ENCODE measurements at places on chromosomes 4 and X.

- no peak for DNase-seq
Observed at GRCh38 chr4:26860922-26861433, 337 bp downstream of the STIM2 start.

DNA sequence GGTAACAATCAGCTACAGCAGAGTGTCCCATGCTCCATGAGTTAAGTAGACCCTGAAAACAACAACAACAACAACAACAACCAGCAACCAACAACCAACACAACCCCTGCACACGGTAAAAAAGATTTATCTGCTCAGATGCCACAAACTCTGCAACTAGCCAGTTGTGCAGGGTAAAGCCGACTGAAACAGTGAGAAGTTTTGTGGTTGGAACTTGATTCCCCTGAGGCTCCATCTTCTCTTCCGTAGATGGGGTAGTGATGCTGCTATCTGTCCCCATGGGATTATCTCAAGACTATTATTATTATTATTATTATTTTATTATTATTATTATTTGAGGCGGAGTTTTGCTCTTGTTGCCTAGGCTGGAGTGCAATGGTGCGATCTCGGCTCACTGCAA lies 50.6 kb upstream of the RAPGEF2 start:
- no peak for DNase-seq

- no peak for DNase-seq
Observed at GRCh38 chr4:105741548-105741947, 33.0 kb downstream of the GSTCD start.

- DNase-seq: no peak
Observed at GRCh38 chrX:130120321-130120731, 10.0 kb upstream of the ELF4 start.

DNA sequence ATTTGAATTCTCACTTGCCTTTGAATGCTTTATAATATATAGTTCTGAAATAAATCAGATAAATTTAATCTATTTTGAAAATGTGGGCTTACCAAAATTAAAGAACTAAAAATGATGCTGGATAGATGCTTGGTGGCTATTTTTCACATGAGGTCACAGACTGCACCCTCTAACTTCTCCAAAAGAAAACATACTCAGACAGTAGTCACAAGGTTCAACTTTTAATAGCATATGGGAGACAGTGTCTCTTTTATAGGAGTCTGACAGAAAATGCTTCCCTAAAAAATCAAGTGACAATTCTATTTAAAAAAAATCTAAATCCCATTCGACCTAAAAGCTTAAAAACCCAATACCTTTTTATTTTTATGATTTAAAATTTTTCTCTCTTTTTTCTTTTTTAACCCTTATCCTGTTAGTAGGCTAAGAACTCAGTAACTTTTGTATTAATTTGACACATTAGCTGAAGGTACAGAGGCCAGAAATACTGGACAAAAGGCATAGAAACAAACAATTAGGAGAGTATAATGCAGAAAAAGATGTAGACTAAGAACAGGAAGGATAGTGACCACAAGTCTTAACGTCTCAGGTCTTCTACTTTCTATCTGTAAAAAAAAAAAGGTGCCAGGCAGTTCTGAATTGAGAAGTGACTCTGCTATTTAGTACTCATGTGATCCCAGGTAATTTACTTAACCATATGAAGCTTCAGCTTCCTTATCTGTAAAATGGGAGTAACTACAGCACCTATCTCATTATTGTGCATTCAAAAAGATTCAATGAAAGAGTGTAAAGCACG lies 7.6 kb downstream of the TIGD4 start:
- DNase-seq: no peak

DNA sequence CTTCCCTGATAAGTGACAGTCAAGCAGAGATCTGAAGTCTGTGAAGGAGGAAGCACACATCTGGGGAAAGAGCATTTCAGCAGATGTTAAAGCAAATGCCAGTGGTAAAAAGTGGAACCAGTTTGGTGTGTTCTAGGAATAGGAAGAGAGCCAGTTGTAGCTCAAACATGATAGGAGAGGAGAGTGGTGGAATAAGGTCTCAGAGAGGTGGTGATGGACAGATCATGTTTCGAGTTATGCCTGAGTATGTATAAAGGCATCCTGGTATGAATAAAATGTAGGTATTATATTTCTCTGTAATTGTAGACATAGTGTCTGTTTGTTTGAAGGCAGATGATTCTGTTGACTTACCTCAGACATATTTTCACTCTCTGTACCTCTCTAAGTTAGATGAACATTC lies 89.1 kb downstream of the LARP7 start:
- DNase-seq: no peak

- no peak for DNase-seq
Observed at GRCh38 chrX:13360146-13360545, 40.3 kb upstream of the ATXN3L start.

- no peak for DNase-seq
Observed at GRCh38 chr4:107991945-107992630, 2.4 kb downstream of the HADH start.

DNA sequence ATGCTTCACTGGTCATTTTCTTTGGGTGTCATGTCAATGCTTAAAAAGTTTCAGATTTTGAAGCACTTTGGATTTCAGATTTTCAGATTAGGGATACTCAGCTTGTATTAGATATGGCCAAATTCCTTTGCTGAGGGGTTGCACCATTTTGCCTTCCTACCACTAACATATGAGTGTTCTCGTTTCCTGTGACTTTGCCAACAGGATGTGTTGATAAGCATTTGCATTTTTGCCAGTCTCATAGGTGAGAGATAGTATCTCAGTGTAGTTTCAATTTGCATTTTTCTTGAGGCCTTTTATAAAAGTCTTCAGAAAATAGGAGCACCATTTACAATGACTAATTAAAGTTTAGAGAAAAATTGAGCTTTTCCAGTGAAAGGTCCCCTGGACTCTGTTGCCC lies 71.6 kb upstream of the CLCN4 start:
- DNase-seq: peak; percentile 16

DNA sequence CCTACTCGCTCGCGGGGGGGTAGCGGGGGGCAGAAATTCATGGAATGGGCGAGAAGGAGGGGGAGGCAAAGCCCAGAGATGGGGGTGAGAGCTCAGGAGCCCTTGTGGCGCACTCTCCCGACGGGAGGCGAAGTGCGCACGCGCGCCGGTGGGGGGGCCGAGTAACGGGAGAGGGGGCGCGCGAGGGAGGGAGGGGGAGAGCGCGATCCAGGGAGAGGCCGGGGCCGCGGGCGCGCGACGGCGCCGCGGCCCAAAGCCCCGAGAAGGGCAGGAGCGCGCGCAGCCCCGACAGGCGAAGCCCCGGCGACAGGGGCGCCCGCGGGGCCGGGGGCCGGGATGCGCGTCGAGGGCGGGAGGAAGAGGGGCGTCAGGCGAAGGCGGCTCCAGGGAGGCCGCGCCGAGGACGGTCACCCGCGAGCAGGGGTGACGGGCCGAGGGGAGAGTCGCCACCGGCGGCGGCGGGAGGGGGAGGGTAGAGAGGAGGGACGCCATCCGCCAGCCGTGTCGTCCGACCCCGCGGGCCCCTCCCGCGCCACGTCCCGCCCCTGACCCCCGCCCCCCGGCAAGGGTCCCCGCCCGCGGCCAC lies 421 bp downstream of the MECP2 start:
- DNase-seq: peak; percentile 68

- no peak for DNase-seq
Observed at GRCh38 chr4:141643557-141643956, 7.2 kb downstream of the IL15 start.

DNA sequence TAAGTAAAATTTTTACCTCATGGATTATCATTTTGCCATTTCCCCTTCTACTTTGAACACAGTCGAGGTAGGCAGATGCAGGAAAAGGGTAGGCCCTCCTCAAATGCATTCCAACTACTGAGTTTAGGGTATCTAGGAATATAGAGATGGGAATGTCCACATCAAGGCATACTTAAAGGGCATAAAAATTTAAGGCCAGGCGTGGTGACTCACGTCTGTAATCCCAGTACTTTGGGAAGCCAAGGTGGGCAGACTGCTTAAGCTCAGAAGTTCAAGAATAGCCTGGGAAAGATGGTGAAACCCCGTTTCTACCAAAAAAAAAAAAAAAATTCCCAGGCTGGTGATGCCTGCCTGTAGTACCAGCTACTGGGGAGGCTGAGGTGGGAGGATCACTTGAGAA lies 146.5 kb downstream of the PDGFC start:
- DNase-seq: no peak

DNA sequence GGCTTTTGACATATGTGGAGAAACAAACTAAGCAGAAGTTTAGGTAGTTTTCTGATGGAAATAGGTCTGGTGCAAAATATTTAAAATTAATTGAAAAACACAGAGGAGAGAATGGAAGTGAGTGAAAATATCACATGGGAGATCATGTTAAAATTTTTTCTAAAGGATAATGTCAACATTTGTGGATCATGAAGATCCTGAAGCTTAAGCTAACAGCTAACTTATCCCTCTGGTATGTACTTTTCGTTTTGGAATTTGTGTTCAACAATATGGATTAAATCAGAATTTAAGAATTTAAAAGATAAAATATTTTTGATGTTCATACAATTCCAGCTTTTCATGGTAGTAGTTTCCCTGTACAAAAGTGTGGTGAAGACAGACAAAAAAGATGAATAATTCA lies 572.8 kb upstream of the FAM241A start:
- DNase-seq: no peak

- no peak for DNase-seq
Observed at GRCh38 chr4:18980516-18981233, 959.1 kb upstream of the LCORL start.

DNA sequence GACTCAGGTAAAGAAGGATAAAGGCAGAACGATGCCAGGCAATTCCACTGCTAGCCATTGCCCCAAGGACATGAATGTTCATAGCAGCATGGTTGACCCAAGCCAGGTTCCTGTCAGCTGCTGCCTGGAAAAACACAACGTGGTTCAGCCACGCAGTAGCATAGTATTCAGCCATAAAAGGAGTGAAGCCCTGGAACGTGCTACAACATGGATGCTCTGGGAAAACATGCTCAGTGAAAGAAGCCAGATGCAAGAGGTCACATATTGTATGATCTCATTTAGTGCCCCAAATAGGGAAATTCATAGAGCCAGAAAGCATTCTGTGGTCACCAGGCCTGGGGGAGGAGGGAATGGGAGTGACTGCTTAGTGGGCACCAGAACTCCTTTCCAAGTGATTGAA lies 129.8 kb downstream of the GPR143 start:
- DNase-seq: no peak

GRCh38 chr4:7781993-7782392 lies 157.7 kb downstream of the AFAP1 start:
- DNase-seq: no peak

DNA sequence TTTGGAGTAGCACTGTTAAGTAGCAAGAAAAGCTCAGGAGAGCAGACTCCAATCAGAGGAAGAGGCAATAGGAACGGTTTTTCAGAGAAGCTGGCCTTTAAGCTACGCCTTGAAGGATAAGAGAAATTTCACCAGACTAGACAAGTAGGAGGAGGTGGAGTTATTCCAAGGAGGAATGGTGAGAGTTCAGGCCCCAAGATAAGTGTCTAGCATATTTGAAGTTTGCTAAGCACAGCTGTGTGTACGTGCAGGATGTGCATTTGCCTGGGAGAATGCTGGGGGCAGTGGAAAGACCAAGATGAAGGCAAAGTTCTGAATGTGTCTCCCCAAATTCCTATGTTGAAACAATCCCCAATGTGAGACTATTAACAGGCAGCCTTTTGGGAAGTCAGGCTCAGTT lies 91.6 kb downstream of the SOWAHB start:
- no peak for DNase-seq

GRCh38 chr4:119209077-119209476 lies 3.4 kb upstream of the USP53 start:
- no peak for DNase-seq

DNA sequence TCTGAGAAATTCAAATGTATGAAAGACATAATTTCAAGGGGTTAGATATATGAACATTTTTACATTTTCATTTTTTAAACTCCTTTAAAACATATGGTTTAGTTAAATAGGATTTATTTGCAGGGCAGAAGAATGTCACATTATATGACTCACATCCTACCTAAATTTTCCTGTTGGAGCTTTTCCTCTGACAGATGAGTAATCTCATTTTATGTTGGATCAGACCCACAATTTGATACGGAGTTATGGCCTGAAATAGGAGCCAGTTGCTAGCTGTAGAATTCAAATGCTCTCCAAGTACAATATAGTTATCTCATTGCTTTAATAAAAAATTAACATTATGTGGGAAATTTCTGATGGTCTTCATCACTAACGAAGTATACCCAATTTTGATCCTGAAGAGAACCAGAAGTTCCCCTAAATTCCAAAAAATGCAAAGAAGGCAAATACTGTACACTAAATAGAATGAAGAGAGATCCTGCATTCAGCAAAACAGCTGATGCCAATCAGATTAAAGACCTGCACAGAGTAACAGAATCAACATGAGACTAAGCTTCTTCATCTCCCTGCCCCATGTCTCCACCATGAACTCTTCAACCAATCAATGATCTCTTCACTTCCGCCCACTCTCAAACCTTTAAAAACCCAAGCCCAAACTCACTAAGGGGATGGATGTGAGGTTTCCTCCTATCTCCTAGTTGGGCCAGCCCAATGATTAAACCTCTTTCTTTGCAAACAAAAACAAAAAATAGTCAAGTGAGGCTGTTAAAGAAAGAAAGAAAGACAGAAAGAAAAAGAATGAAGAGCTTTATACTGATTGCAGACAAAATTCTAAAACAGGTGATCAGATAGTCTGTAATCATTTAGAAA lies 10.9 kb upstream of the EXOSC9 start:
- peak; percentile 36 for DNase-seq

DNA sequence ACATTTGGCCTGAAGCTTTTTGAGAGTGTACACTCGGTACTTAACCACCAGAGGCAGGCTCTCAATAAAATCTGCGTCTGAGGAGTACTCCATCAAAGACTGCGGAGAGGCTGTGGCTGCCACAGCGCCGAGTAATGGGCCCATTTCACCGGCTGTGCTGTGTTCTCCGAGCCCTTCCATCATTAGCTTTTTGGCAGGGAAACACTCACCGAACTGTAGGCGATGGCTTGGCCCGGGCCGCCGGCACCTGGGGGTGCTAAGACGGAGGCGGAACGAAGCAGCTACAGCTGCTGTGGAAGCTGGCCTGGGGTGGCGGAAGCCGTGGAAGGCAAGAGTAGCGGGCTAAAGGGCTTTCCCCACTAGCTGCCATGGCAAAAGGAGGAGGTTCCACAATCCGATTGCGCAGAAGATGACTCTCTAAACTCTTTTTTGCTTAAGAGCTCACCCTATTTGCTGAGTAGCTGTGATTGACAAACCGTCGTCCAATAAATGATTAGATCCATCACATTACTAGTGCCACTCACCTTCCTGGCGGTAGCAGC lies 48.5 kb upstream of the PABPC1L2A start:
- no peak for DNase-seq

DNA sequence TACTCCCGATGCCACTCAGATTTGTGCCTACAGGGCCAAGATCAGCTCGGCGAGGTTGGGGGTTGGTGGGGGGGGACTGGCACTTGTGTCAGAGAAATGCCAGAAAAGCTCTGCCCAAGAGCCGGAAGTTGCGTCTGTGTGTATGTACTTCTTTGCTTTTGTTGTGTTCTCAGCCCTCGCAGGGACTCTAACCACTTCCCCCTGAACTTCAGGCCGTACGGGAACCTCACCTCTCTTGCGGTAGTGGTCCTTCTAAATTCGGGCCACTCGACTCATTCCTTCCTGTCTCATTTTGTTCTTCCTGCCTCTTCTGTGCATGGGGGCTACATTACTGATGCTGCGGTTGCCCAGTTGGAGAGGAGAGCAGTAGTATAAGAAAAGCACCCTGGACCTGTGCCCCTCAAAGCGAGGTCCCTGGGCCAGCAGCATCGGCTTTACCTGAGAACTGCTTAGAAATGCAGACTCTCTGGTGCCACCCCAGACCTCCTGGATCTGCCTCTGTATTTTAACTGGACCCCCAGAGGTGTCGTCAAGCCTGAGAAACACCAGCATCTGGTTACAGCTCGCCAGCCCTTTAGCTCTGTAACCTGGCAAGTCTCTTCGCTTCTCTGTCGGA lies 146.3 kb upstream of the RPS6KA3 start:
- no peak for DNase-seq

- no peak for DNase-seq
Observed at GRCh38 chr4:183376381-183376780, 54.2 kb upstream of the CLDN24 start.

Data from hematopoietic multipotent progenitor cell treated with erythropoietin and hydrocortisone succinate and interleukin-3 and kit ligand, for 17 days (in vitro differentiated cells).